ENCODE measurements at places on chromosomes 11 and 22.

DNA sequence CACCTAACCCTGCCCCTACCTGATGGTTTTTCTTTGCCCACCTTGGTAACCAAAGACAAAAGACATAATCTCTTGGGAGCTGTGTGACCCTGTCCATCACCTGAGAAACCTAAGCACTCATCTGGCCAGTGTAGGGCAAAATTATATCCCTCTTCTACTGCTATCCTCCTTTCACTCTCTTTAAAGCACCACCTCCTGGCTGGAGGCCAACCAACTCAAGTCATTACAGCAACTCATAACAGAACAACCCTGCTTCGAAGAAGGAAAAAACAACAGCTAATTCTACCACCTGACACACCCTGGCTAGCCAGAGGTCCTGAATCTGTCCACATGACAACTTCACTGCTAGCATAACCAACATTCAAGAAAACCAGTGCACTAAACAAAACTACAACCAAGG, 45.5 kb downstream of the GAS2 start:
- no peak for DNase-seq

DNA sequence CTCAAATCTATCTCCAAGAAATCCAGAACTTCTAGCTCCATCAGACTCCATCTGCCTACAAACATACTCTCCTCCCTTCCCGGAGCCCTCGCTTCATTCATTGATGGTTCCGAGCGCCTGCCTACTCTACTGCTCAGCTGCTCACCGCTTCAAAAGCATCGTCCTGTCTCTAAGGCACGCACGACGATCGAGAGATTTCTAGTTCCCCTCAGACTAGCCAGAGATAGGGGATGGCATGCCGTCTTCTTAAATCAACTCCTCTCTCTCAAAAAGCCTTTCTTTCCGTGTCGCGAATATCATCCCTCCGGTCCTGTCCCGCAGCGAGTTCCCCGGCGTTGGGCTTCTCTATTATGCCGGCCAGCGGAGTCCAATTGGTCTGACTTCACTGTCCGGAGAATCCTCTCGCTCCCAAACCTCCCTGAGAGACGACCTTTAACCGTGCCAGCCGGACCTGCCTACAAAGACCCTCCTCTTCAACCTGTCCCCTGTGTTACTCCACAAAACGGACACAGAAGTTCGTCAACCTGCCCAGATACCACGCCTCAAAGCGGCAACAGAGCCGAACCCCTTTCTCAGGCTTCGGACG, 592 bp downstream of the EEF1G start:
- no peak for DNase-seq

- DNase-seq = no peak
Measured at GRCh38 chr11:83727251-83727650, 441.1 kb upstream of the CCDC90B start.

- no peak for DNase-seq
Measured at GRCh38 chr11:129703846-129704245, 111.8 kb upstream of the TMEM45B start.

GRCh38 chr11:27277843-27278242, 85.2 kb downstream of the CCDC34 start:
- DNase-seq = no peak

DNA sequence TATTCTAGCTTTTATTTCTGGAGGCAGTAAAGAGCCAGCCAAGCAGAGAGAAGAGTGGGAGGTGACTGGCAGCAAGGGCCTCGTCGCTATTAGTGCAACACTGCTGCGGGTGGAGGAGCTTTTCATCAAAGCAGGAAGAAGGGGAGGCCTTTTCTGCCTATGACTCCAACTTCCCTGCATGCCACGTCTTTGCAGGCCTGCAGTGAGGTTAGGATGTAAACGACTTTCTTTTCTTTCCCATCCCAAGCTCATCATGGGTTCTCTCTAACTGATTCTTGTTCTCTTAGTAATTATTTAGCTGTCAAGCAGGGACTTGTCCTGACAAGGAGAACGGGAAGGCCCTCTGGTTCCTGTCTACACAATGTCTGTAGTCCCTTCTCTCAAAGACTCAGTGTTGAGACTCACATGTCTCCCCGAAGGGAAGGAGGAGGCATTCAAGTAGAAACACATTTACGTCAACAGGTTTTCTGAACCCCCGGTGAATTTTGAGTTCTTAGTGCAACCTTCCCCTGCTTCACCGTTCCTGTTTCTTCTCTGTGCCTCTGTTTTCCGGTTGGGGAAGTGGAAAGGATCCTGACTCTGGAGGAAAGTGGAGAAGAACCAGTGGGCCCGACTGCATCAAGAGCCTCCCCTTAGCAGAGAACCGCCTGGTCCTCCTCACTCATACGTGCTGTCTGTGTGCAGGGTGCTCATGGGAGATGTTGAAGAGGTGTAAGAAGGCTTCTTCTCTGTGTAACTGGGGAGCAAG, 56.9 kb downstream of the PACS1 start:
- no peak for DNase-seq

DNA sequence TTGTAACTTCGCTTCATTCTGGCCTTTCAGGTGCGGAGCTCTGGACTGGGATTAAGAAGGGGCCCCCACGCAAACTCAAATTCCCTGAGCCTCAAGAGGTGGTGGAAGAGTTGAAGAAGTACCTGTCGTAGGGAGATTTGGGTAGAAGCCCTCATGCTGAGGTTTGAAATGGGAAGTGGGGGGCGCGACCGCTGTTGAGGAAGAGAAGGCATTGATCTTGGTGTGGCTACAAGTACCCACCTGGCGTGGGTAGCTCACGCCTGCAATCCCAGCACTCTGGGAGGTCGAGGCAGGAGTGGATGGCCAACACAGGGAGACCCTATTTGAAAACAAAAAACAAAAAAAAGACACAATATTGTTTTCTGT, 779 bp downstream of the SELENOH start:
- DNase-seq = no peak

GRCh38 chr11:7904917-7905316, 26.2 kb downstream of the OR10A6 start:
- no peak for DNase-seq

- DNase-seq = no peak
Measured at GRCh38 chr11:128367573-128367972, 219.8 kb downstream of the ETS1 start.

DNA sequence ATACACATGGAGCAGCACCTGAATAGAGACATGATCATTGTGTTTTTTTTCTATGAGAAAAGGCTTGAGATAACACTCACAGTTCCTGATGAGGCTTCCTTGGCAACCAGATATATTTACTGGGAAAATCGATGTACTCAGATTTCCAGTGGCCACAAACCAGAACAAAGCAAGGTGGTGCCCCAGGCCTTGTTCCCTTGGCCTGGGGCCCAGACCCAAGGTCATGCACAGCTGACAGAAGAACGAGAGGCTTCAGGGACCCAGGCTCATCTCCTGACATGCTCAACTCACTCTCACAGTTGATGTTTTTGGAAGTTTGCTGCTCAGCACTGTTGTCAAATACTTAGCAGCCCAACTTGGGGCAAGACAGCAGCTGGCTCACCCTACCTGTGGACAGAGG, 281.8 kb downstream of the NTM start:
- DNase-seq = no peak

- DNase-seq = no peak
Measured at GRCh38 chr22:25970374-25970911, 198.8 kb upstream of the SEZ6L start.
